Mucosa of descending colon (tissue), 3 donors: ENCODE measurements at places on chromosomes 3 and 15.

GRCh38 chr3:47414666-47415587 lies 34.1 kb downstream of the PTPN23 start:
- DNase-seq, result no peak

GRCh38 chr3:17307482-17307881 lies 422.7 kb downstream of the PLCL2 start:
- DNase-seq, result no peak

- DNase-seq, result no peak
Measured at GRCh38 chr3:72784226-72784625, 64.0 kb downstream of the SHQ1 start.

DNA sequence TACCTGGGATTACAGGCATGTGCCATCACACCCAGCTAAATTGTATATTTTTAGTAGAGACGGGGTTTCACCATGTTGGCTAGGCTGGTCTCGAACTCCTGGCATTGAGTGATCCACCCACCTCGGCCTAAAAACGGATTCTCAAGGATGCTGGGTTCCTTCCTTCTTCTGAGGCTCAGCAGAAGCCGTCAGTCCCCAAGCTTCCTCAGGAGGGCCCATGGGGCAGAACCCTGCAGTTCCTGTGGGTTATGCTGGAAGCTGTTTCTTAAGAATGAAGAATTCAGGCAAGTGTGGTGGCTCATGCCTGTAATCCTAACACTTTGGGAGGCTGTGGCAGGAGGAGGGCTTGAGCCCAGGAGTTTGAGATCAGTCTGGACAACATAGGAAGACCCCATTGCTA lies 29.0 kb upstream of the ZNF710 start:
- DNase-seq, result no peak

- DNase-seq, result no peak
Measured at GRCh38 chr3:193852901-193853300, 259.9 kb downstream of the OPA1 start.

DNA sequence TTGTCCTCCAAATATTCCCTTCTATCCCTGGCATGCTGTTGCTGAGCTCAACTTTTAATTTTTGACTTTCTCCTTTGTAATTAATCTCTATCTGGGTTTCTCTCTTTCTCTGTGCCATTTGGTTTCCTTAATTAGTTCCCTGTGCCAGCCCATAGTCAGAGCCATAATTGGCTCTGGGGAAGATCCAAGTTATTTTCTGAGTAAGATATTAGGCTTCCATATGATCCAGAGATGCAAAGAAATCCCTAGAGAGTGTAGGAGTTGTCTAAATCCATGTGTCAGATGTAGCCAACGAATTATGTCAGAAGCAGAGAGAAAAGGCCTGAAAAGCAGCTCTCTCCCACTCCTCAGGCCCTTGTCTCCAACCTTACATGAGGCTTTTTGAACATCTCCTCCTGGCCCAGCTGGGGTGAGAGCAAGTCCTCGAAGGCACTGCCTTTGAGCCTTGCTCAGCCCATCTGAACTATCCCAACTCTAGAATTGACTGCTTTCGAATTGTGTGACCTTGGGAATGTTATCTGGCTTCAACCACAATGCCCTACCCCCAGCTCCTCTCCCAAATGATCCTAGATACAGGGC lies 46.4 kb downstream of the MOBP start:
- DNase-seq, result no peak

DNA sequence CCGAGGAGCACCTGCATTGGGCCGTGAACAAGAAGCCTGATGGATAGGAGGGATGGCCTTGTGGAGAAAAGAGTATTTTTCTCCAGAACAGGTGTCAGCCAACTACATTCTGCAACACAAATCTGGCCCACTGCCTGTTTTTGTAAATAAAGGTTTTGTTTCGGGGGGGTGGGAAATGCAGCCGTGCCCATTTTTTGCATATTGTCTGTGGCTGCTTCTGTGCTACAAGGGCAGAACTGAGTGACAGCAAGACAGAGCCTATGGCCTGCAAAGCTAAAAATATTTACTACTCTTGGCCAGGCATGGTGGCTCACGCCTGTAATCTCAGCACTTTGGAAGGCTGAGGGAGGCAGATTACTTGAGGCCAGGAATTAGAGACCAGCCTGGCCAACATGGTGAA lies 95.9 kb upstream of the AKAP13 start:
- no peak for DNase-seq

- no peak for DNase-seq
Measured at GRCh38 chr3:3403700-3404099, 224.2 kb upstream of the CRBN start.

GRCh38 chr3:106130384-106131198 lies 261.8 kb upstream of the CBLB start:
- DNase-seq, result no peak

DNA sequence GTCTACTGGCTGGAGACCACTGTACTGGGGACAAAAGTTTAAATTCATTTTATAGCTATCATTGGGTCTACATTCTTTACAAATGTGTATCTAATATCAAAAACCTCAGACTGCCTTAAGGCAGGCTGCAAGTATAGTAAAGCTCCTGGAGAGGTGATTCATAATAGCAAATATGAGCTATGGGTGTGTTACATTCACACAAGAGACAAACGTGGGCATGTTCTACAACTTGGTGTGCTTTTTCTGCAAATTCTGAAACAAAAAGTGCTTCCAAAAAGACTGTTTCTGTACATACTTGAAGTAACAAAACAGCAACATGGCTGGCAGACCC lies 1101.4 kb downstream of the ROBO1 start:
- DNase-seq, result no peak

GRCh38 chr15:61091289-61091616 lies 137.8 kb downstream of the RORA start:
- no peak for DNase-seq

DNA sequence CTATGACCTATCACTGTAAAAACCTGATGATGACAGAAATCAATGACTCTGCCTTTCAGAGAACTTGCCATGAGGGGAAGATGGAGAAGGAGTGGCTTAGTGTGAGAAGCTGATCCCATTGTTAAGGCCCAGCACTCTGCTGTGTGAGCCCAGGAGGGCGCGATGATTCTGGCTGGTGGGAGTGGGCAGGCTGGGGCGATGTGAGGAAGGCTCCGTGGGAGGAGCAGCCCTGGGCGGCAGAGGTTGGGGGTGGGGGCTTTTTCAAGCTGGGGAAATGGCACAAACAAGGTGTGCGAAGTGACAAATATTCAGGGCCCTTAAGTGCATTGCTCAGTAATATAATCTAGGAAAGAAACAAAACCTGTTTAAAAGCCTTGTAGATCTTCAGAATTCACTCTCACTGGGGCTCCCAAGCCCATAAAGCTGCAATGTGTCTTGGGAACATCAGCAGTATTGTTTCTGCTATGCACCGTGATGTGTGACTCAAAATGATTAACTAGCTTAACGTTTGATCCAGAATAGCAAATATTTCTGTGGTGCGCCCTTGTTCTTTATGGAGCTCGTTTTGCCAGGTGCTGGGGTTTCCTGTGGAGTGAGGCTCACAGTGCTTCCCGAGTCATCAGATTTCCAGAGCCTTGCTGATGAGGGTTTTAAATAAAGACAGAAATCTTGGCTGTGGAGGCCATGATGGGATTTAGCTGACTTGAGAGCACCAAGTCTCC lies 141.0 kb downstream of the CHDH start:
- DNase-seq, result no peak

DNA sequence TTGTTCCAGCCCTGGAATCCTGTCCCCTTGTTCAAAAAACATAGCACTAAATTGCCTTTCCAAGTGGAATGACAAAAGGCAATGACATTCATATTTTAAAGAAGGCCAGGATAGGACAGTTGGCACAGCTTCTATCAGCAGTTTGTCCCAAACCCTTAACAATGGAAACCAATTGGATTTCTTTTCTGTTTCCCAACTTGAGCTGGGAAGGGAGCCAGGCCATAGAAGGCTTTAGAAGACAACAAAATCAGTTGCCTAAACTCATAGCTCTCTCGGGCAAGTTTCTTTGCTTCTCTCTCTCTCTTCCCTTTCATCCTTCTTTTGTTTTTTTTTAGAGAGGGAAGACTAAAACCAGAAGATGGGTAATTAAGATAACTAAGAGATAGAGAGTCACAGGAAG lies 227.7 kb upstream of the TPRG1 start:
- DNase-seq, result no peak

DNA sequence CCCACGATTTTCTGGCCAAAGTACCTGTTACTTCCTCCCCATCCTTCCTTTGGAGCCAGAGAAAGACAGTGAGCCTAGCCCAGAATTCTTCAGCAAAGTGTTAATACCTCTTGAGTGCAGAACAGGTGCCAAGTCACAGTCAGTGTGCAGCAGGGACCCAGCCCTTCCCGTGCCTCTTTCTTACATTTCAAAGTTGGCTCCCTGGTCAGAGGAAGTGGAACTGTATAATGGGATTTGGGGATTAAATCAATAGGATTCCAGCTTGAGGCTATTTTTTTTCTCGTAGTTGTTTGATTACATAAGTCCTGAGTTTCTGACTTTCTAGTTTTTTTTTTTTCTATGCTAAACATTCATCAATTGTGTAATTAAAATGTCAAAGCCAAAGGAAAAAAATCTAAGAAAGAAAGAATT lies 52.6 kb upstream of the ABHD10 start:
- no peak for DNase-seq

- no peak for DNase-seq
Measured at GRCh38 chr3:70990723-70991122, 592.8 kb downstream of the FOXP1 start.

GRCh38 chr3:53027254-53027844 lies 18.5 kb downstream of the SFMBT1 start:
- DNase-seq, result no peak

DNA sequence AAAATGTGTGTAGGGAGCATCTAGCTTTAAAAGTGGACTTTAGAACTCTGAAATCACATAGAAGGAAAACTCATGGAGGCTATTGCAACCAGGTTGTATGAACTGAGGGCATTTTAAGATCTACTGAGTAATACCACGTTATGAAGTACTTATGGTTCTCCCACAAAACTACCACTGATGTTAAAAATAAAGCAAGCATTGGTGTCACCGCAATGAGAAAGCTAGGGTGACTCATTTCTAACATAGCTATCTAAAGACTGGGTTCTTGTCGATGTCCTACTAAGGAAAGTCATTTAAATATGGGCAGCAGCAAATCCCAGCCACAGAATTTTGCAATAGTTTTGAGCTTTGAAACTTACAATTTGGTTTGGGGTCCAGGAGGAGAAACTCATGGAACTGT lies 584.8 kb downstream of the DIPK2A start:
- no peak for DNase-seq

DNA sequence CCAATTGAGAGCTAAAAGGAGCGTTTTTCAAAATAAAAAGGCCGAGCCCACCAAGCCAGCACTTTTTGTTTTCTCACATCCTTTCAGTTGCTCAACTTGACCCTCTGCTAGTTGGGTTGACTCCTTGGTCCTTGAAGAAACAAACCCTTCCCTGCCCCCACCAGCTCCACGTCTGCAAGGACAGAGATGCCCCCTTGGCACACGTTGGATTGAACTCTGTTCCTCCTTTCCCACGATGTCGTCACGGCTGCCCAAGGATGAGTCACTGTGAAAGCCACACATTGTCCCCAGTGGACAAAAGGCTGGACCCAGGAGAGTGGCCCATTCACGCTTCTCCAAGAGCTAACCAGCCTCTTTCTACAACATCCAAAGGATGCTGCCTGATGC lies 43.0 kb upstream of the SPATA12 start:
- no peak for DNase-seq

- DNase-seq, result no peak
Measured at GRCh38 chr3:16378920-16379319, 113.9 kb downstream of the OXNAD1 start.

DNA sequence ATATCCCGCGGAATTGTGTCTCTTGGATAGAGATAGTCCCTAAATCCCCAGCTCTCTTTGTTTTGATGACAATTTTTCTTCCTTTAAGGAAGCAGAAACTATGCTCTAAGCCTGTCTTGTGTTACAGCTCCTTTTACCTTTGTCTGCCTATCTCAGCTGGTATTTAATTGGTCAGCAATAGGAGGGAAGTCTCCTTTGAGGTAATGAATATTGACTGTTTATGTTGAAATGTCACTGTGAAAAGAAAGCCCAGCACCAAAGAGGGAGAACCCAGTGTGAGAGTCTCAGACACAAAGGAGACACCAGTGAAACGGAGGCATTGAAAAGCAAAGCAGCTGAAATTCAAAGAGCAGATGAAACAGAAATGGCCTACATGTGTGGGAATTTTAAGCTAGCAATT lies 372.6 kb downstream of the NR2F2 start:
- DNase-seq, result no peak

DNA sequence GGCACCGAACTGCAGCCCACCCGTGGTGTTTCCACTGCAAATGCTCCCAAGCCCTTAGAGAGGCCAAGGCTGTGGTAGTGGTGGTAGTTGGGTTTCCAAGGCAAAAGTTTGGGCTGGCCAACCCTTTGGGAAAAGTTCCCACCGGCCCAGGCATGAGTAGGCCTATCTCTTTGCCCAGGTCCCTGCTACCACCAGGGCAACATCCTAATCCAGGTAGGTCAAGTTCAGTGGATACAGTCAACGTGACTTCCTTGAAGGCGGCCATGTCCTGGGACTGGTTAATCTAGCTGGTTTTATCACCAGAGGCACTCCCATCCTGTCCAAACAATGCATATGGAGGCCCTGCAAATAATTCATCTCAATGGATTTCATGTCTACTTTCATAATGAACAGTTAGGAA lies 1.6 kb upstream of the ONECUT1 start:
- DNase-seq, result no peak

DNA sequence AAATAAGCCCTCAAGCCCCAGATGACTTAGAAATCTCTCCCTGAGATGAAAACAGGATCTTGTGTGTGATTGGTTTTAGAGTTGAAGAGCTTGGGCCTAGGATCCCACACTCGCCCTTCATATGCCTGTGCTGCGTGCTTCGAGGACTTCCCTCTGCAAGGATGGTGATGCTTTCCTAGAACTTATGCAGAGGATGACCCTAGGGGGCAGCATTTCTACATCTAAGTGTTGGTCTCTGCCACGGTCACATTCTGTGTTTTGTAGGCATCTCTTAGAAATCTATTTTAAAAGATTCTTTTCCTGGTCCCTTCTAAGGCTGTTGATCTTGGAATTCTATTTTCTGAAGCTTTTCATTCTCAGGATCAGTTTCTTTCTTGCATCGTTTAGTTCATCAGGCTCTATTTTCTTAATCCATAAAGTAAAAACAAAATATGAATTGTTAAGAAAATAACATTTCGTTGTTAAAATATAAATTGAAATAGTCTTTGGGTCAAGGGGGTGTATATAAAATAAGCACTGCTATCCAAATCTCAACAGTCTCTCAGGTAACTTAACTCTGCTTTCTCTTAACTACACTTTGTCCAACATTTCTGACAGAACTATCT lies 45.7 kb downstream of the WDR76 start:
- DNase-seq, result peak; percentile 62

GRCh38 chr15:49875392-49875791 lies 243.6 kb downstream of the ATP8B4 start:
- DNase-seq, result no peak

DNA sequence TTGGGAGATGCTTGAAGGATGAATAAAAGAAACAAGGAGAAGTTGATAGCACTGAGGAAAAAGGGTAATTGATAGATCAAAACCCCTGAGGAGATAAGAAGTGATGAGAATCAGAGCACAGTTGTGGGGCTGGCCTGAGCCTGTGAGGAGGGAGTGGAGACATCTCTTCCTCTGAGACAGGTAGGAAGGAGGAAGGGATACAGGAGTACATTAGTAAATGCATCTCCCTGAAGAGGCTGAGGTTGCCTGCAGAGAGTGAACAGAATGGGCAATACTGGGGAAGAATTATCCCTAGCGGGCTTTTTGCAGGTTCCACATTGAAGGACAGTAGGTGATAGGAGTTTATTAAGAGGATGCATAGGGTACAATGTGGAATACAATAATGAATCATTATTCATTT lies 17.3 kb upstream of the SCAMP5 start:
- no peak for DNase-seq

GRCh38 chr15:84721371-84721770 lies 5.4 kb upstream of the SEC11A start:
- DNase-seq, result no peak
